ENCODE measurements at places on chromosomes 7 and 10.

DNA sequence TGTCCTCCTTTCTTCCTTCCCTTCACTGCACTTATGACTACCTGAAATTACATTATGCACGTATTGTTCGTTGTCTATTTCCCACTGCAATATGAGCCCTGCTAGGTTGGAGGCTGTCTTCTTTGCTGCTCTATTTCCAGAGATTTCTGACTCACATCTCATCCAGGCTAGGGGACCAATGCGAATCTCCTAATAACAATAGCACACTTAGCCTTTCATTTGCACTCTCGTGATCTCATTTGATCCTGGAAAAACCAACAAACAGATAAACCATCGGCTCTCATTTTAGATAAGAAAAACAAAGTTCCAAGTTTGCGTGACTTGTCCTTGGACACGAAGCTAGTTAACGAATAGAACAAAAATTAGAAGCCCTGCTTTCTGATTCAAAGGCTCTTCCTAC, 1.4 kb downstream of the ZNF438 start:
- no peak for DNase-seq

- no peak for DNase-seq
Observed at GRCh38 chr10:124090601-124091209, 2.7 kb downstream of the CHST15 start.

- no peak for DNase-seq
Observed at GRCh38 chr7:41889040-41889439, 186.2 kb upstream of the INHBA start.

- DNase-seq = no peak
Observed at GRCh38 chr10:132532179-132532578, 5.4 kb upstream of the INPP5A start.

GRCh38 chr7:1890289-1891235, 220.5 kb downstream of the ELFN1 start:
- DNase-seq = no peak

GRCh38 chr7:32936689-32937088, 20.6 kb upstream of the FKBP9 start:
- DNase-seq = no peak
